Fibroblast of upper back skin (primary cell): ENCODE measurements at places on chromosomes 13 and 19.

GRCh38 chr19:13429563-13429962 is 76.7 kb downstream of the CACNA1A start:
- no peak for DNase-seq

DNA sequence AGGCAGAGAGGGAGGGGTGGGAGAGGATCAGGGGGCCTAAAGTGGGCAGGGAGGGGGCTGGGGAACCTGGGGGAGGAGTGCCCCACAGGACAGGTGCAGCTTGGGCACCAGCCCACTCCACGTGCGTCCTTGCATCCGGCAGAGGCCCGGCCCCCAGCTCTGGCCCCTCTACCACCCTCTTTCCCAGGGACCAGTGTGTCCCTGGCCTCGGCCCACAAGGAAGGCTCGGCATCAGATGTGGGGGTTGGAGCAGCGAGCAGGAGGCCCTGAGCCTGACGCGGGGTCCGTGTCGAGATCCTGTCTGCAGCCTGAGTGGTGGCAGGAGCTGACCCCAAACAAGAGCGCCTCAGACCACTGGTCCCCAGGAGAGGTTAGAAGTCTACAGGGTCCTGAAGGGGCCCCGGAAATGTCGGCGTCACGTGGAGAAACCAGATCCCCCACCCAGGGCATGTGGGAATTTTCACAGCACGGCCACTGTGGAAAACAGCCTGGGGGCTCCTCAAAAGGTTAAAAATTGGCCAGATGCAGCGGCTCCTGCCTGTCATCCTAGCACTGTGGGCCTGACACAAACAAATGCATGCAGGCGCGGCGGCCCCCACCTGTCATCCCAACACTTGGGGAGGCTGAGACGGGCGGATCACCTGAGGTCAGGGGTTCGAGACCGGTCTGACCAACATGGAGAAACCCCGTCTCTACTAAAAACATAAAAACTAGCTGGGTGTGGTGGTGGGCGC is 21.5 kb downstream of the SHC2 start:
- DNase-seq: no peak

DNA sequence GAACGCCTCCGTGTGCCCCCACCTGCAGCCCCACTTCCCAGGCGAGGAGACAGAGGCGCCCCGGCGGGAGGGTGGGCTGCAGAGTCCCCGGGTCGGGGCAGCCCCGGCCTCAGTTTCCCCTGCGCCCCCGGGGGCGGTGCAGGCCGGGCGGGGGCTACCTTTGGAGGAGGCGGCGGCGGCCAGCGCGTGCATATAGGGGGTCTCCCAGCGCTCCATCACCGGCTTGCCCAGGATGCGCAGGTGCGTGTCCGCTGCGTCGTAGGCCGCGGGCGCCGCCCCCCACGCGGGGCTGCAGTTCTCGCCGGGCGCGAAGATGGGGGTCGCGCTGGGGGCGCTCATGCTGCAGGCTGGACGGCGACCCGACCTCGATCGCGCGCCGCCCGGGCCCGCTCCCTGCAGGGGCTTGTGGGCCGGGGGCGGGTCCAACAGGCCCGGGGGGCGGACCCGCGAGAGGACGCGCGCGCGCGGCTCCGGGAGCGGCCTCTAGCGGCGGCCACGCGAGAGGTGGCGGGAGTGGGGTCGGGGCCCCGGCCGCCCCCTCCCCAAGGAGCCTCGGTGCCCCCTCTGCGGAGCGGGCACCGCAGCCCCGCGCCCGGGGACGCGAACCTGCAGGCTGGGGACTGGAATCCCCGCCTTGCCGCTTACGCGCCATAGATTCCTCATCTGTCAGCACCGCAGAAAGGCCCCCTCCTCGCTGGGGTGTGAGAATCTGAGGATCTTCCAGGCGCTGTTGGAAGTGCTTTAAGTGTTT is at the start of gene GAMT:
TSS of gene GAMT (minus strand) at position 405 of the 751 bp plus-strand sequence. CDS start at position 339, 66 bp downstream.
- peak; percentile 31 for DNase-seq

DNA sequence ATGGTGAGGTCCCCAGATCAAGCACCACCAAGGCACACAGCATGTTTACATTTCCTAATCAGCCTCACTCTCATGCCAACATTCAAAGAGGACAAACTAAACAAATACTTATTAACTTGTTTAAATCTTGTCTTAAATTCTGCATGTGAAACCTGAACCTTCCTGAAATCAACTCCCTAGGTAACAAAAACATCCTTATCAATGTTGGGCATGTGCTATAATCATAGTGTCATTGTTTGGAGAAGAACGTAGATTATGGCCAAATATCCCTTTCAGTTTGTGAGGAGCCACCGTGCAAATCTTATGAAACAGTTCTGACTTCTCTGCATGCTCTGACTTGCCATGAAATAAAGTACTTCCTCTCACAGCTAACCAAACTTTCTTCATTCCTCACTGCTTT is 123.8 kb downstream of the NDFIP2 start:
- no peak for DNase-seq

DNA sequence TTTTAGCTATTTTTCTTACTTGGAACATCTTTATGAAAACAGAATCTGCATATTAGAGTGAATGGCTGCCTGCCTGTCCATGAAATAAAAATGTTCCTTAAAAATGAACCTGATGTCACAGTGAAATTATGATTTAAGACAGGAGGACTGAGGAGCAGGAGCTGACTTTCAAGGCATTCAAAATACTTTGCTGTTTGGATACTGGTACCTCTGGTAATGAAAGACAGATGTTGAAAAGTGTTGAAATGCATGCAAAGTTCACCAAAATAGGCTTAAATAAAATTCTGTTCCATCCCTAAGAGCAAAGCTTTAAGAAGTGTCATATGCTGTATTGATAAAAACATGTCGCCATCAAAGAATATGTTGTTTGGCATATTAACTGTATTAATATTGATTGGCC is 1.7 kb downstream of the ARHGEF7 start:
- peak; percentile 29 for DNase-seq

GRCh38 chr13:49533591-49534269 is 38.0 kb downstream of the PHF11 start:
- DNase-seq: no peak

DNA sequence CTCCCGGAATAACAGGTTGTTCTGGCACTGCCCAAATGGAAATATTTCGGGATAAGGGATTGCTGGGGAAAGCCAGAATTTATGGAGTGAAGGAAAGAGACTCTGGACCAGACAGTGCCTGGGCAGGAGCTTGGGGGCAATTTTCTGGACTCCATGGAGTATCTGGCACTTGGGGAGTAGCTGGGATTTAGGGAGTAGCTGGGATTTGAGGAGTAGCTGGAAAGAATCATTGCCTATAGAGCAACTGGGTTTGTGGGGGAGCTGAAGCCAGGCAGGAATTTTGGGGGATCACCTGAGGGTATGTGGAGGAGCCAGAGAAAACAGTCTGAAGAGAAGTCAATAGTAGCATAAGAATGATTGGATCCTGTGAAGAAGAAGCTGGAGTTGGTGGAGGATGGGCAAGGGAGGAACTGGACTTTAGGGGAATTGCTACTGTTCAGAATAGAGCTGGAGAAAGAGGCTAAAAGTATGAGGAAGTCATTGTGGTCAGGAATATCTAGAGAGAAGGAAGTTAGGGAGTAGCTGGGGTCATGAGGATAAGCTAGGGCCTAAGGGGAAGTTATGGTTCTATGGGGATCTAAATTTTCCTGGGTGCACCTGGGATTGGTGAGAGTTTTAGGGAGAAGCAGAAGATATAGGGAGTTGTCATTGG is 14.8 kb downstream of the FSD1 start:
- no peak for DNase-seq
